M059J (cell line): ENCODE measurements at places on chromosomes 3 and 15. TPM values are rescaled to one million over a fixed set of nuclear protein-coding genes. Genes with fewer than 3 reads are reported as not detected.

SELENOS gene
- 85.5 and 86.5 TPM in 2 replicates for total RNA-seq

TIGIT gene
- total RNA-seq = not detected in 2 replicates

FGD5 gene
- 0.05 TPM in 1 of 2 replicates, not detected in the other for total RNA-seq

NLGN1 gene
- 4.2 and 10.6 TPM in 2 replicates for total RNA-seq

GOLGA6A gene
- total RNA-seq = not detected in 2 replicates

SAMMSON gene
- total RNA-seq = not detected in 2 replicates

CCDC39 gene
- total RNA-seq = not detected in 2 replicates
